ENCODE measurements at places on chromosomes 16 and 17.

DNA sequence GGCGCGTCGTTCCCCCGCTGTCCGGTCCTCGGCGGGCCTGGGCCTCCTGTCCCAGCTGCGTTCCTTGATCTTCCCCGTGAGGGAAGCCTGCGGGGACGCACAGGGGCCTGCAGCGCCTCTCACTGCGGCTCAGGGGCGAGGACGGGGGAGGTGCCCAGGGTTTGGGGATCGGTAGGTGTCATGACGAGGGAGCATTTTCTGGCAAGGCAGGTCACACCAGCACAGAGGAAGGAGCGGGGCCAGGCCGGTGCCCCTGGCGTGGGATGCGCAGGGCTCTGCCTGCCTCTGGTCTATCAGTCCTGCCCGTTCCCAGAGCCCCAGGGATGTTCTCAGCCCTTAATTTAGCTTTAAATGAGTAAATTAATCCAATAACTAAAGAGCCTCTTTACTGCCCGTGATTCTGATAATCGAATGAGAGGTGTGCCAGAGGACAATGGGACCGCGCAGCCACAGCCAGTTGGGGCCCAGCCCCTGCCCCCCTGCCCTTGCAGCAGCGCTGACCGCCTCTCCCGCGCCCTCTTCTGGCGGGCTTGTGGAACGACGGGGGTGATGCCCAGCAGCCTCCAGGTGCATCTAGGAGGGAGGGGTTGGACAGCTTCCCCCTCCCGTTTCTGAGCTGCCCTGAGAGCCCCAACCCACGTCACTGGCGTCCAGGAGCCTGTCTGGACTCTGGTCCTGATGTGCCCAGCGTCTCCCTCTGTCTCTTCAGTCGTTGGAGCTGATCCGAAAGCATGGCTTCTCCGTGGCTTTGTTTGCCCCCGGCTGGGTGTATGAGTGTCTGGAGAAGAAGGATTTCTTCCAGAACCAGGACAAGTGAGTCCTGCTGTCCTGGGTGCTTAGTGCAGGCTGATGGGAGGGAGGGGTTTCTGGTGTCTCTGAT, 7.9 kb downstream of the ENGASE start:
- DNase-seq, result peak; percentile 52

DNA sequence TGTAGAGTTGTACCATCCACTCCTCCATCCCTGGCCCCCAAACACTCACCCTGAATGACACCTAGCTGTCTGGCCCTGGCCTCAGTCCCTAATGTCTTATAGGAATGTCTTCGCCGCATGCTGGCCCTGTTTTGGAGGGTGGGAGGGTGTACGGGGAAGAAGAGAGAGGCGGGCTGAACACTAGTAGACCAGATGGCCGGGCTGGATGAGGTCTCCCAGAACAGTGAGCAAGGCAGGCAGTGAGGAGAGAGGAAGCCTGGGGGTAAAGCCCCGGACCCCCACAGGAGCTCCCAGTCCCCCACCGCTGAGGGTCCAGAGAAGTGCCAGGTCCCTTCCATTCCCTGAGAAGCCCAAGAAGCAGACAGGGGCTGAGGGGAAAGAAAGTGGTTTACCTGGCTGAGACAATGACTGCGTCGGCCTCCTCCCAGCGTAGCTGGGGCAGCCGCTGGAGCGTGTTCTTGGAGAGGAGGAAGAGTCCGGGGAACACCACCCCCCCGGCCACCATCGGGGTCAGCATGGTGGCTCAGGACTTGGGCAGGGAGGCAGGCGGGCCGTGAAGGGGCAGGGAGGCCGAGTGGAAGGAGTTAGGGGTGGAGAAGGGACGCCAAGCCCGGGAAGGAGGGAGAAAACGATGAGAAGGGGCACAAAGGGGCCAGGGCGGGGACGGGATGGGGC, 923 bp downstream of the TLCD3B start:
- DNase-seq, result no peak

DNA sequence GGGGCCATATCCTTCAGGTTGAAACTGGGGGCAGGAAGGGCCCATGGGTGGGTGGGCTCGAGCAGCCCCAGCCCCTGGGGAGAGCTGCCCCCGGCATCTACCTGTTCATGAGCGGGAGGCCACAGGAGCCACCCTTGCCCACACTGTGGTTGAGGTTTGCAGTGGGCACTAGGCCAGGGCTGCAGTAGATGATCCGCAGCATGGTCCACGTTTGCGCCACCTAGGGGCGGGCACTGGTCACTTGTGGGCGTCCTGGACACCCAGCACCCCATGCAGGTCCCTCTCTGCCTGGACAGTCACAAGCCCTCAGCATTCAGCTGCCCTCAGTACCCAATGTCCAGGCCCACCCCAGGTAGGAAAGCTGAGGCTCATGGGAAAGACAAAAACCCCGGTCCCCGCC, 1.8 kb upstream of the JMJD8 start:
- DNase-seq, result no peak

- DNase-seq, result peak; percentile 18
These were observed 109.9 kb downstream of the GNAO1 start for GRCh38 chr16:56300891-56301850.

GRCh38 chr17:45230787-45231480, 9.2 kb downstream of the FMNL1 start:
- DNase-seq, result no peak

DNA sequence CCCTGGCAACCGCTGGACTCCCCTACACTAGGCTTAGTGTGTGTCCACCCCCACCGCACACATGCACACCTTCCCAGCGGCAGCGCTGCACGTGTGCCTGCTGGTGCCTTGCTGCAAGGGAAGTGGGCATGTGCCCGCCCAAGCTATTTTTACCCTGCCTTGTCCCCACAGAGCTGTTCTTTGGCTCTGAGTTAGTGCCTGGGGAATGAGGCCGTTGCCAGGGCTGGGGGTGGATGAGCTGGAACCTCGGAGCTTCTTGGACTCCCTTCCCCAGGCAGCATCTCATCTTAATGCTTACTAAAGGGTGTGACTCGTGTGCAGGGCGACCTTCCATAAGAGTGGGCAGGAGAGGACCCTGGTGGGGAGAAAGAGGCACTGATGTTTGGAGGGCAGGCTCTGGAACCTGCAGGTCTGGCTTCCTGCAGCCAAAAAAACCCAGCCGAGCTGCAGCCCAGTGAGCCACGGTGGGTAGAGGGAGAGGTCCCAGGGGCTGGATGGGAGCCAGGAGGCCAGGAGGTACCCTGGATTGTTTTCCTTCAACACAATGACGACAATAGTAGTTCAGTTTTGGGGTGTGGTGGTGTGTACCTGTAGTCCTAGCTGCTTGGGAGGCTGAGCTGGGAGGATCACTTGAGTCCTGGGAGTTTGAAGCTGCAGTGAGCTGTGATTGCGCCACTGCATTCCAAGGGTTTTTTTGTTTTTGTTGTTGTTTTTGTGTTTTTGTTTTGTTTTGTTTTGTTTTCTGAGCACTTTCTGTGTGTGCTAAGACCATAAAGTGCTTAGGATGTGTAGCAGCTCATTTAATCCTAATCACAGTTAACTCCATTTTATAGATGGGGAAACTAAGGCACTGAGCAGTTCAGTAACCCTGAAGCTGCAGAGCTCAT, 119.1 kb downstream of the RAB11FIP4 start:
- no peak for DNase-seq

GRCh38 chr16:78684030-78684611, 584.7 kb downstream of the WWOX start:
- no peak for DNase-seq

GRCh38 chr16:51655249-51655648, 504.2 kb upstream of the SALL1 start:
- DNase-seq, result no peak

DNA sequence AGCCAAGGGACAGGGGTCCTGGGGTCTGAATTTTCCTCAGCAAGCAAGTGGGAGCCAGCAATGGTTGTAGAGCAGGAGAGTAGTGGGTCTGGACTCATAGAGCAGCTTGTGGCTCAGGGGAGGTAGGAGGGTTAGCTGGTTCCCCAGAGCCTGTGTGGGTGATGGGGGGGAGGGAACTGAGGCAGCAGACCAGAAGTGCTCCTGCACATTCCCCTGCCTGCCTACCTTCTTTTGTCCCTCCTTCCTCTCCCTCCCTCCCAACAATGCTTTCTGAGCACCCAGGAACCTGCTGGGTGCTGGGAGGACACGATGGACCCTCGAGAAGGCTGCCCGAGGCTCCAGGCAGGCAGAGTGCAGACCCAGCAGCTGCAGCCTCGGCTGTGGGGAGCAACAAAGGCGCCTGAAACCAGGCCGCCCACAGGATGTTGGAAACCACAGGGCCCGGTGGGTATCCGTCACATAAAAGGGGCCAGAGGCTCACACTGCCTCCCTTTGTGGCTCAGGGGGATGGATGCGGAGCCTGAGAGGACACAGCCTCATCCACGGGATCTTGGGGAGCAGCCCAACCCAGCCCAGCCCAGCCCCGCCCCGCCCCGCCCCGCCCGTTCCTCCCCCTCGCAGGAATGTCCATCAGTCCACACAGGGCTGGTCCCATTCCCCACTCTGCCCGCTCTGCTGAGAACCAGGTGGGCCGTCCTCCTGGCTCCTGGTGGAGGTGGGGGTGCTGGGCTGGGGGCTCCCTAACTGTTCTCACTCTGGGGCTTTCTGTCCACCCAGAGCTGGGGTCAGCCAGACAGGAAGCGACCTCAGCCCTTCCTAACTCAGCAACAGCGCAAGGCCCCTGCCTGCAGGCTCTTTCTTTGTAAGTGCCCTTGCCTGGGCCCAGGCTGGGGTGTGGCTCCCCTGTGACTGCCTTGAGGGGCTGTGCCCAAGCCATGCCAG, 1.7 kb upstream of the NLRC3 start:
- DNase-seq, result peak; percentile 47

GRCh38 chr17:3943240-3943891, 20.9 kb downstream of the ATP2A3 start:
- DNase-seq, result no peak

GRCh38 chr16:4272114-4272956, 488 bp downstream of the TFAP4 start:
- DNase-seq, result peak; percentile 72

- no peak for DNase-seq
These were observed 7.3 kb downstream of the ATP2A3 start for GRCh38 chr17:3956983-3957382.

- DNase-seq, result no peak
These were observed 1.7 kb downstream of the MYH11 start for GRCh38 chr16:15854906-15855703.

- DNase-seq, result no peak
These were observed 9.1 kb downstream of the IGFBP4 start for GRCh38 chr17:40452216-40452787.

GRCh38 chr17:76709077-76709950, 1.5 kb downstream of the MXRA7 start:
- DNase-seq, result peak; percentile 89

DNA sequence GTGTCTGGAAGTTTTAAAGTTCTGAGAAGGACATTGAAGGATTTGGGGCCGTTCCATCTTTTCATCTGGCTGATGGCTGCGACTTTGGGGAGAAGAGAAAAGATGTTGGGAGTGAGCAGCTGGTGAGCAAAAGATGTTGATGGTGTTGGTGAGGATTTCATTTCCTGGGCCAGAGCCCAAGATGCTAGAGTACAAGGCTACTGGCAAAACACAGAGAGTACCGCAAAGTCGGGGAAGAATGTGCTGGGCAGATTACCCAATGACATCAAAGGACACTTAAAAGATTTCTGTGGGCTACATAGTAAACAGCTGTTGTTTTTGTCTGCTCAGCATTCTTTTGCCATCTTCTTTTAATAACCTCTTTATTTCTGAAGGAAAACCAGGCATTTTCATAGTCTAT, 49.4 kb upstream of the GAS7 start:
- no peak for DNase-seq

- DNase-seq, result peak; percentile 40
These were observed 5.6 kb downstream of the ALOX12 start for GRCh38 chr17:7001318-7001961.

DNA sequence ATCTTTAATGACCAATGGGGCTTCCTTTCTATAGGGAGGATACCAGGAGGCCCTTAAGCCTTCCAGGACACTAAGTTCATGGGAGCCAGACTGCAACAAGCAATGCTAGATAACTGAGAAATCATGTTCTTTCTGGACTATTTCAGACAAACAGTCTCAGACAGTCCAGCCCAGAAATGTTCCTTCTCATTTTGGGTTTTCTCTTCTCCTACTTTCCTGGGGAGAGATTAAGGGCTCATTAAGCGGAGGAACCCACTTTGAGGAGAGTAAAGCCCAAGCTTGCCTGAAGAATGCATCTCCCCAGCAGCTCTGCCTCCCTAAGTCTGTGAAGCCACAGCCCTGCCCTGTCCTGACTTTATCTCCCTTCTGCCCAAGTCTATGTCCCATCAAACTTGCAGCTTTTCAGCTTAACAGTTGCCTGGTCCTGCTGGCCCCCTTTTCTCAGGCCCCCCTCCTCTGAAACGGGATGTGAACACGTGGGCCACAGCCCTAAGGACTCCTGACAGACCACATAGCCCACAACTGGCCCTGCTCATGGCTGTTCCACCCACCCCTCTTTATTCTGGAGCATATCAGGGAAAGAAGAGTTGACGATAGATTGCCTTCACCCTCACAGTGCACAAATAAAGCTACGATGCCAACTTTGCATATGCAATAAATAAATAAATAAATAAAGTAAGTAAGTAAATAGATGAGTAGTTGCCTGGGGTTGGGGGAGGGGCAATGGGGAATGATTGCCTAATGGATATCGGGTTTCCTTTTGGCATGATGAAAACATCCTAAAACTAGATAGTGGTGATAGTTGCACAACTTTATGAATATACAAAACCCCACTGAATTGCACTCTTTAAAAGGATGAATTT, 111.0 kb downstream of the N4BP1 start:
- DNase-seq, result peak; percentile 7

- peak; percentile 93 for DNase-seq
These were observed 20.8 kb downstream of the GGA3 start for GRCh38 chr17:75240394-75241142.

GRCh38 chr16:1732071-1732470, 26.1 kb downstream of the MAPK8IP3 start:
- DNase-seq, result no peak

GRCh38 chr17:79473876-79474440, 136.9 kb downstream of the RBFOX3 start:
- DNase-seq, result no peak

DNA sequence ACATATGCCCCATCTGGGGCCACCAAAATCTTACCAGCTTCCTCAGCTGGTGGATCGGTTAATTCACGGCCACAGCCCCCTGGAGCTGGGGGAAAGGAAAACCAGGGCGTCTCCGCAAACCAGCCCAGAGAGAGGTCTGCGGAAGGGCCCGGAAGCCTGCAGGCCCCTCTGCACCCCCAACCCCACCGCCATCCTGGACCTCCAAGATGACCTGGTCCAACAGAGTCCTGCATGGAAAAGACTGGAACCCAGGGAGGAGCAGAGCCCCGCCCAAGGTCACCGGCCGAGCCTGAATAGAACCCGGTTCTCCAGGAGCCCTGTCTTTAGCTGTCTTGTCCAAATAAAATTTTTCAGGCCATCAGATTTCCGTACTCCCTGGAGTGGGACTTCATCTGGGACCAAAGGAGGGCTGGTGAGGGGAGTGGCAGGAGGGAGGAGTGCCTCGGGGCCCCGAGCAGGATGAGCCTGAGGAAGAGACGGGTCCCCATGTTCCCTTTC, 37.4 kb upstream of the NDRG4 start:
- no peak for DNase-seq

DNA sequence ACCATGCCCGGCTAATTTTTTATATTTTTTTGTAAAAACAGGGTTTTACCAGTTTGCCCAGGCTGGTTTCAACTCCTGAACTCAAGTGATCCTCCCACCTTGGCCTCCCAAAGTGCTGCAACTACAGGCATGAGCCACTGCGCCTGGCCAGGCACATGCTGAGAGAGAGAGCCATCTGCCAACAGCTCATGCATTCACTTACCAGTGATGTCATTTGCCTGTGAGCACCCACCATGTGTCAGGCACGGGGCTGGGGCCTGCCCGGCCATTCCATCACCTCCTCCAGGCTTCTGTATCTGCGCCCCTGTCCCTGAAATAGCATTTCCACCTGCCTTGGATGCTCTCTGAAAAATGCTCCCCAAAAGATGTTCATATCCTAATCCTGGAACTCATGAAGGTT, 43.6 kb upstream of the PEMT start:
- no peak for DNase-seq

GRCh38 chr16:84897911-84898377, 78.2 kb downstream of the CRISPLD2 start:
- DNase-seq, result no peak

Data from mesendoderm (in vitro differentiated cells).